ENCODE measurements at places on chromosomes 13 and 19. TPM values are rescaled to one million over a fixed set of nuclear protein-coding genes. Genes with fewer than 3 reads are reported as not detected.

DNA sequence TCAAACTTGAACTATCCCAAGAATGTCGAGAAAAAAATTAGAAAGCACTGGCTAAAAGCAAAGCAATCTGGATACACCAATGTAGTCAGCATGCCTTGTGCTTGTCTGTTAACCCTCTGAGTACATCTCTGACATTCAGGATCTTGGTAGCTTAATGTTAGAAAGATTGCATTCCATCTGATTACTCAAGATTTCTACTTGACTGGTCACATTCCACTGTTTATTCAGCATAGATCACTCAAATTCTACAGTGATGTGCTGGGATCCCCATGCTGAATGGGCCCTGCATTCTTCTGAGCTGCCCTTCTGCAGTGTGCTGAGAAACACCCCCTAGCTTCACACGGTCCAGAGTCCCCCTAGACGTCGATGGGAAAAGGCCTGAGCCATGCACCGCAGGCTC is 295.4 kb upstream of the MAB21L1 start:
- H3K36me3 ChIP-seq, result no peaks in the 10 kb centered on the region
- H3K27ac ChIP-seq, result no peak overlapping the region
- H3K4me1 ChIP-seq, result peaks cover 4% of the 10 kb centered on the region
- H3K27me3 ChIP-seq, result no peaks in the 10 kb centered on the region
- H3K4me3 ChIP-seq, result no peak overlapping the region

DNA sequence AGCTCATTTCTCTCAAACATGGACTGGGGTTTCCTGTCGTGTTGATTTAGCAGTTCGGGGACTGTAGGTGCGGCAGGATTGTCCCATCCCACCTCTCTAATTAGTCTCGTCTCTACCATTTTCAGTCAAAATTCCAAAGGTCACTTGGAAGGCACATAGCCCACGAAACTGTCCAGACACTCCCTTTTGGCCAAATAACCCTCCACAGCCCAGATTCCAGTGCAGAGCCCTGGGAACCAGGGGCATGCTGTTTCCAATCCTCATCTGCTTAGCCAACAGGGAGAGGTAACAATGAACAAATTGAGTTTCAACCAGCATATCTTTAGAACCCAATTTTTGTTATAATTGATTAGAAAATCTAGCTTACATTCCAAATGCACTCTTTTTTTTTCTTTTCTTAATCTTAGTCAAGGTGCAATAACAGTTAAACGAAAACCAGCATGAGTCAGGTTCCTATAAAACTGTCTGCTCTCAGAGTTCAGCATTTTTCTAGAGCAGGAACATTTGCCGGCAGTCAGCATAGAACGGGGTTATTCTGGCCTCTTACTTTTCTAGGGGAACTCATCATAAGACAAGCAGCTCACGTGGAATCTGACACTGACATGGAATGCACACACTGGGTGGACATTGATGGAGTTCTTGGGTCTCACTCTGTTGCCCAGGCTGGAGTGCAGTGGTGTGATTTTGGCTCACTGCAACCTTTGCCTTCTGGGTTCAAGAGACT is 14.4 kb upstream of the CEBPA start:
- no peaks in the 10 kb centered on the region for H3K36me3 ChIP-seq
- no peak overlapping the region for H3K4me3 ChIP-seq
- DNase-seq, result no peak
- no peaks in the 10 kb centered on the region for H3K27me3 ChIP-seq
- no peaks in the 10 kb centered on the region for H3K4me1 ChIP-seq
- H3K27ac ChIP-seq, result no peak overlapping the region

DNA sequence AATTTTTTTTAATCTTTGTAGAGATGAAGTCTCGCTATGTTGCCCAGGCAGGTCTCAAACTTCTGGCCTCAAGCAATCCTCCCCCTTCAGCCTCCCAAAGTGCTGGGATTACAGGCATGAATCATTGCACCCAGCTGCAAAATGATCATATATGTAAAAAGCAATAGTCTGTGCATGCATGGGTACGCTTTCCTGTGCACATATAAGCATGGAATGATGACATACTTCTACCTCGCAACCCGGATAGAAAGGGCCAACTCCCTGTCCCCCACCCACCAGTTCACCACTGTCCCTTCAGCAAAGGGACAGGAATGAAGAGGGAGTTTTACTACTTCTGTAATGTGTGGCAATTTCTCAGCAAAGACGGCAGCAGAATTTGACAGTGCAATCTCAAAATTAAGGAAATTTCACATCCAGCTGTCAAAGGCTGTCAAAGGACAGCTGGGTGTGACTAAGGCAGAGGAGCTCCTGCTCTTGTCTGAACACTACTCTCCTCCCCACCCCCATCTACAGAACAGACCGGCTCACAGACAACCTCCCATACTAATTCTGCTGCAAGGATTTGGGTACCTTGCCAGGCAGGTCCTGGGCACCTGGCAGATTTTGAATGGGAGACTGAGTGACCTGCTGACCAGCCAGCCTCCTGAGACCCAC is 95.6 kb downstream of the TSHZ3 start:
- no peak overlapping the region for H3K27ac ChIP-seq
- H3K4me1 ChIP-seq, result peaks cover 14% of the 10 kb centered on the region
- DNase-seq, result no peak
- peaks cover 2% of the 10 kb centered on the region for H3K27me3 ChIP-seq
- no peaks in the 10 kb centered on the region for H3K36me3 ChIP-seq
- no peak overlapping the region for H3K4me3 ChIP-seq

DNA sequence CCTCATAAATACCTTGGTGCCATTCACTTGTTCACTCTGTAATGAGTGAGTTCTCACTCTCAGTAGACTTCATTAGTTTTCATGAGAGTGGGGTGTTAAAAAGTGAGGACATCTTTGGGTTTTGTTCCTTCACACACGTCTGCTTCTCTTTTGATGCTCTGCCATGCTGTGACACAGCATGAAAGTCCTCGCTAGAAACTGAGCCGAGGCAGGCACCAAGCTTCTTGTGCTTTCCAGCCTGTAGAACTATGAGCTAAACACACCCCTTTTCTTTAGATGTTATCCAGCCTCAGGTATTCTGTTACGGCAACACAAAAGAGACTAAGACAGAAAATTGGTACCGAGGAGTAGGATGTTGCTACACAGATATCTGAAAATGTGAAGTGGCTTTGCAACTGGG is 43.7 kb downstream of the ALOX5AP start:
- no peak for DNase-seq
- peaks cover 2% of the 10 kb centered on the region for H3K4me1 ChIP-seq
- H3K4me3 ChIP-seq, result no peak overlapping the region
- no peaks in the 10 kb centered on the region for H3K36me3 ChIP-seq

- no peak overlapping the region for H3K27ac ChIP-seq
- no peaks in the 10 kb centered on the region for H3K4me1 ChIP-seq
- peaks cover 23% of the 10 kb centered on the region for H3K27me3 ChIP-seq
- DNase-seq, result no peak
- no peak overlapping the region for H3K4me3 ChIP-seq
Observed at GRCh38 chr19:3954107-3954506, 16.8 kb downstream of the DAPK3 start.

- no peak for DNase-seq
- peaks cover 6% of the 10 kb centered on the region for H3K4me1 ChIP-seq
- peaks cover 6% of the 10 kb centered on the region for H3K36me3 ChIP-seq
- no peak overlapping the region for H3K4me3 ChIP-seq
- H3K27me3 ChIP-seq, result peaks cover 13% of the 10 kb centered on the region
Observed at GRCh38 chr19:38912600-38913514, 871 bp upstream of the CCER2 start.

DNA sequence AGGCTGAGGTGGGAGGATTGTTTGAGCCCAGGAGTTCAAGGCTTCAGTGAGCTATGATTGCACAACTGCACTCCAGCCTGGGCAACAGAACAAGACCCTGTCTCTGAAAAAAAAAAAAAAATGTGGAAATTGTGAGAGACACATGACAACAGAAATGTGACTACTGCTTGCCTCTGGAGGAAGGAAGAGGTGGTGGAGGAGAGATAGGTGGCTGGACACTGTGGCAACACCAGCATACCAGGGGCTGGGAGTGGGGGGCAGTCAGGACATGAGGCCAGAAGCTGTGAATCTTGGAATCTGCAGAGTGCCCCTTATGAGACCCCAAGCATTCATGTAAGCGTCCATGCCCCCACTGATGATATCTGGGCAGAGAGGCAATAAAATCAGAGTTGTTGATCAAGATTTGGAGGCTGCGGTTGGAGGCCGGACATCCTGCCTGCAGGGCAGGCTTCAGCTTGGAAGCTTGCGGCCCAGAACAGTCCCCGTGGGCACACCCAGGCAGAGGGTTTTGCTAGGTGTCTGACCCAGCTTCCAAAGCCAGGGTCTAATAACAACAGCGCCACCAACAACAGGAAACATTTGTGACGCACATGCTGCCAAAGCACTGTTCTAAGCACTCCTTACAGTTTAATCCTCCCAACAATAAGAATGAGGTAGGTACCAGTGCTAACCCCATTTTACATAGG is 16.9 kb downstream of the FAM187B start:
- no peaks in the 10 kb centered on the region for H3K4me1 ChIP-seq
- H3K27me3 ChIP-seq, result peaks cover 1% of the 10 kb centered on the region
- no peak overlapping the region for H3K27ac ChIP-seq
- no peak for DNase-seq

XRCC1 gene
- 45.1 TPM for total RNA-seq

ADGRE3 gene
- total RNA-seq, result not detected

Measured in endothelial cell (in vitro differentiated cells).